ENCODE measurements at places on chromosomes 6 and 20.

GRCh38 chr6:167866642-167867041 is 39.9 kb downstream of the AFDN start:
- no peak for DNase-seq

DNA sequence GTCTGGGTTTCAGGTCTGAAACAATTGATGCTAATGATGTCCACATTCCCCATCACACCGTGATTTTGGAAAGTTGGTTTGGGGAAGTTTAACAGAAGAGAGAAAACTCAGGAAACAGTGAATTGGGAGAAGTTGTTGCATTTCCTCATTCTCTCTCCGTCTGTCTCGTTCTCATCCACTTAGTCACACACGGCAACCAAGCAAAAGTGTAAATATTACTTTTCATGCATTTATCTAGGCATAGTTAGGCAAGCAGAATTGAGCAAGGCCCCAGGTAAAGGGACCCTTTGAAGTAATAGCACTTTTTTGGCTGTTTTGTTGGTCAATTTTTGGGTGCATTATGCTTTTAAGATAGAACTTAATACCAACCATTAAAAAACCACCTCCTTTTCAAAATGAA is 137.0 kb upstream of the SULF2 start:
- no peak for DNase-seq

GRCh38 chr6:169536446-169537170 is 165.2 kb downstream of the WDR27 start:
- DNase-seq = no peak

- no peak for DNase-seq
Observed at GRCh38 chr6:107033126-107033525, 5.1 kb downstream of the MTRES1 start.

GRCh38 chr6:32153564-32154513 is at the start of gene PPT2:
PPT2 (plus strand) TSS chr6:32154141; CDS start chr6:32154595, 454 bp downstream.
- peak; percentile 48 for DNase-seq

DNA sequence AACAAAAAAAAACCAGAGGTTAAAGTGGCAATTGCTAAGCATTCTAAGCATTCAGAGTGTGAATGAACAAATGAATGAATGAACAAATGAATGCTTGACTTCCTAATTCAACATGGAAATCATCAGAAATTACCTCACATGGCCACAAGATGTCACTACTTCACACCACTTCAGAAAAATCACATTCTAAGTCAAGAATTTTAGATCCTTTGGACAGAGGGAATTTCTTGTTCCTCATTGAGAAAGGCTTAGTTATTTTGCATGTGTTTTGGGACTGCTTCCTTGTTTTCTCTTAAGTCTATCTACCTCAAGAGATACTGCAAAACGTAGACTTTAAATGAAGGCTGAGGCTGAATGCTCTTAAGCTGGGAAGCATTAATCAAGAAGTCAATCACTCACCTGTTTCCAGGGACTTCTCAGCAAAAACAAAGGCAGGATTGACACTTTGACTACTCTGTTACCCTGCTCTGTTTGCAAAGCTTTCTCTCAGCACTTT is 120.2 kb downstream of the MBOAT1 start:
- DNase-seq = no peak

GRCh38 chr20:1295276-1295930 is 29.3 kb downstream of the SNPH start:
- no peak for DNase-seq

DNA sequence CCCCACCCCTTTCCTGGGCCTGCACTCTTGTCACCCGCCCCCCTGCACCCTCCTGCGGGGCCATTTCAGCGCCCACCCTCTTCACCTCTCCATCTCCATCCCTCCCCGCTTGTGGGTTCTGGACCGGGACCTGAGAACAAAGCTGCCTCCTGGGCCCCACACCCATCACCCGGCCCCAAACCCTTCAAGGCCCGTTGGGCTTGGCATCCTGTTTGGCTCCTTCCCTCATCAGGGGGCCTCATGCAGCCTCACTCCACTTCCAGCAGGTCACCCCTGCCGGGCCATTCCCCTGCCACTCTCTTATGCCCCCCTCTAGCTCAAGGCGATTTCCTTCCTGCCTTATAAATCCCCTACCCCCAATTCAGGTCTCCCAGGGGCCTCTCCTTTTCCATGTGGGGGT is 67.4 kb downstream of the SRC start:
- DNase-seq = no peak

Data from stimulated activated CD8-positive, alpha-beta memory T cell treated with anti-CD3 and anti-CD28 coated beads, Interleukin-15, amount 100 ng/mL, for 4 hours (primary cell).